SHP77 (cell line): ENCODE measurements at places on chromosomes 1 and 21.

DNA sequence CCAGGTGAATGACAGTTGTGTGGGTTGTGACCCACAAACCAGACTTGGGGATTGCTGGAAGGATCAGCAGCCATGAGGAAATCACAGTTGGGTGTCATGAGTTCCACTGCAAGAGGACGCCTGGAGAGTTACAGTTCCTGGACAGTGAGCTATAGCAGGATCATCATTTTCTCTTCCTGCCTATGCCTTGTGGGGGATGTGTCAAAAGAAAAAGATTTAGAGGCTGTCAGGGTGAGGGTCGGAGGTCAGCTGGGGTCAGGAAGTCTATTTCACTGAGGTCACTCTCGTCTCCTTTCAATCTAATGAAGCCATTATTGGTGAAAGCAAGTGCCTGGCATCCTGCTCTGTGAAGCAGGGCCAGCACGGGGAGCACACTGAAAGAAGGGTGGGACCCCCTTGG lies 7.0 kb upstream of the LIN28A start:
- DNase-seq, result no peak

GRCh38 chr1:29708381-29708780 lies 472.1 kb downstream of the PTPRU start:
- DNase-seq, result no peak

DNA sequence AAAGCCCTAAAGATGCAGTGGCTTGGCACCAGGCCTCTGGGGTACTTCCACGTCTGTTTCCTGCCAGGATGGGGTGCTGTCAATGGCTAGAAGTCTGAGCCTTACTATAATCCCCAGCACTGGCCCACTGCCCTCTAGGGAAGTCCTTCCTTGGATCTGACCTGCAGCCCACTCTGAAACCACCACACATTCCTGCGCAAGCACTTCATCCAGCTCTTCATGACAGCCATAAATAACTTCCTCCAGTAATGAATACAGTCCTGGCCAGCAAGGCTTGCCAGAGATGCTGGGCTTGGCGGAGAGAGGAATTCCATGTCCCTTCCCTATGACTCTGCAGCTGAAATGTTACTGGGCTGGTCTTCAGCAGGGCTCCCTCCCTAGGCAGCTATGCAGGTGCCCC lies 32.6 kb downstream of the ALPL start:
- DNase-seq, result no peak

- DNase-seq, result no peak
Measured at GRCh38 chr1:4931486-4931885, 277.1 kb downstream of the AJAP1 start.

GRCh38 chr1:109910123-109910962 lies at the start of gene CSF1:
Gene CSF1 (plus strand): TSS chr1:109910849. CDS start chr1:109911024, 175 bp downstream.
- DNase-seq, result no peak
